NCI-H1436 treated with DMSO at 0.1 percent for 48 hours (cell line): ENCODE measurements at places on chromosomes 1 and 21.

- no peak for DNase-seq
Measured at GRCh38 chr1:66613187-66613586, 79.2 kb downstream of the SGIP1 start.

GRCh38 chr21:43743947-43744346 is 25.0 kb downstream of the PDXK start:
- no peak for DNase-seq

DNA sequence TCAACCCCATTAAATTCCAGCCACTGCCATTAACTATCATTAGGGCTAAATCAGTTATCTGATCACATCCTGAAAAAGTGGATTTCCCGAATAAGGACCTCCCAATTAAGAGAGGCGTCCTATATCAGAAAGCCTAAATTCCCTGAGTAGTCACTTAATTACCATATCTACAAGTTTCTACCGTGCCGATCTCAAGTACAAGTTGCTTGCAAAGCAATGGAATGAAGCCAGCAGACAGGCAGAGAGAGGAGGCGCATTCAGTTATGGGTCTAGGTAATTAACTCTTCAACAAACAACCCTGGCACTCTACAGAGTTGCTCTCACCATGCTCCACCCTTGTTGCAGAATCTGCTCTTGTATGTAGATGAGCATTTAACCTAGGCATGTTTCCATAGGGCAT is 494.6 kb upstream of the RUNX1 start:
- DNase-seq = no peak

DNA sequence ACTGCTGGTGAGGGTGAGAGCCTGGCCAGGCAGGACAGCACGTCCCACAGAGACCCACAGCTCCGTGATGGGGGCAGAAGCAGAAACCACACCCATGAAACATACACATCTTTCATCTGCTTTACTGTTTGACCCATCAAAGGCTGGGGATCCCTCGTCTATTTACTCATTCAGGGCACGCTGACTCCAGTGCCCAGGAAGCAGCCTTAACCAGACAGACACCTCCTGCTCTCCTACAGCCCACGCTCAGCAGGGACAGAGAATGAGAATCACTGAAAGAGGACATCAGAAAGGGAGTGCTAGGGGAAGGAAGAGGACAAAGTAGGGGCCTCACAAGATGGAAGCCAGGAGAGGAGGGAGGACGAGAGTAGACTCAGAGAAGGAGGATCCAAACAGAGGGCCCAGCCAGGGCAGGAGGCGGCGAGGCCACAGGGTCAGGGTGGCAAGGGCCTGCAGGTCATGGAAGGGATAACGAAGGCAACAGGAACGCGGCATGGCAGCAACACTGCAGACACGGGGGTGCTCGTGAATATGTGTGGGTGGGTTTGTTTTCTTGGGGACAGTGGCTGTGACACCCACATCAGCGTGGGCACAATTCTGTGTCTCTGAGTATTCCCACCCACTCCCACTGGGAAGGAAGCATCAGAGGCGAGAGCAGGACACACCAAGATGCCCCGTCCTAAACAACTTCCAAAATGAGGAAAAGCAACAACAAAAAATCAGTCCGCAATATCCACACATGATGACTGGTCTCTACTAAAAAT is 15.4 kb upstream of the NADK start:
- no peak for DNase-seq

DNA sequence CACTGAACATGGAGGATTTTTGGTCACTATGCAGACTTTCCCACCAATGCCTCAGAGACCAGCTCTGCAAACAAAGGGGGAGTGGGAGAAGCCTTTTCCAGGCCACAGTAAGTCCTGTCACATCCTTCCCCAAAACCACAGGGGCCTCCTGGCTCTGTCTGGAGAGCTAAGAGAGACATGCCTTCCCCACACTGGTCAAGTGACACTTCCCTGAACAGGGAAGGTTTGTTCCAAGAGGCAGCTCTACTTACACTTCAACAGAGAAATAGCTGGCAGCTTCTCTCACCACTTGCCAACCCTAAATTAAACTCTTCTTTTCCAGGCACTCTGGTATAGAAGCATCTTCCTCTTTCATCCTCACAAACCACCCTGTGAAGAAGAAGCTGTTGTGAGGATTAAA is 39.7 kb downstream of the EDN2 start:
- no peak for DNase-seq

DNA sequence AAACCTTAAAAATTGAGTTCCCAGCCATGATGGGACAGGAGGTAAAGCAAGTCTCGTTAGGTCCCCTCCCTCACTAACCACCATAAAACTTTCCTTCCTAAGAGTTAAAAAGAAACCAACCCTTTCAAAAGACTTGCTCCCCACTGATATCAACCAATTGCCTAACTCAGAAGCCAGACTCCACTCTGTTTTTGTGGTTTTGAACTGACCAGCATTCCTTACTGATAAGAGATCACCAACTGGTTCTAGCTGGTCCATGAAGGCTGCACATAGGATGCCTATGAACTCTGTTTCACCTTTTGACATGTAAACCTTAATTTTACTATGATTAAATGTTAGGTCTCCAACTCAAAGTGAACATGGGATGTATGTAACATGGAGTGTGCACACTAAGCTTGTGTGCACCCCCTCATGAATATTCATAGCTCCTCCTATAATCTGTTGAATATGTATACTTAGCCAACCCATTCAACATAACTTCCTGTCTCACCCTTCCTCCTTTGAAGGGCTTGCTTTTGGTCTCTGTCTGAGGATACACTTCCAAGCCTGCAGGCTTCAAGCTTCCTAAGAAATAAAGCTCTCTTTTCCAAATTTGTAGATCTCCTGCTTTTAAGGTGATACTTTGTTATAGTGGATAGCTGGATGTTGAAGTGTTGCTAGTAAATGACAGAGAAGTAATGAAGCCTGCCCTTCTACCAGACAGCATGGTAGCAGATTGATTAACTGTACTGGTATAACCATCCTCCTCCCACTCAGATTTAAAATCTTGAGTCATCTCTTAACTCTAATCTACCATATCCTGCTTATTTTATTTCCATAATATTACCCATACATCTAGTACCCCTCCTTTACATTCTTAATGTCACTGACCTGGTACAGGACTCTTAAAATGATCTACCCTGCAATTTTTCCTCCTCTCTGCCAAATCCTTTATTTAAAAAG is 95.6 kb downstream of the ZNF644 start:
- DNase-seq = no peak

DNA sequence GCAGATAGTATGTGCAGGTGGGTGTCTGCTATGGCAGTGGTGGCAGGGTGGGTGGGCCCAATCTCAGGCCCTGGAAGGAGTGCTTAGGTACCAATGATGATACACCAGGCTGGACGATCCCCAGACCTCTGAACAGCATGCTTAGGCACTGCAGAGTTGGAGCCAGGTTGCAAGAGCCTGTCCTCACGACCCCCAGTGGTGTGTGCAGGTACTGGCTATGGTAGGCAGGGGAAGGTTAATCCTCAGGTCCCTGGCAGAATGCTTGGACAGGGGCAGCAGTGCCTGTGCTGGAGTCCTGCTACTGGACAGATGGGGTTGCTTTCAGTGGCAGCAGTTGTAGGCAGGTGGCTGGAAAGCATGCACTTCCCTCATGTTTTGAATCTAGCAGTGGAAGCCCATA is 100.5 kb upstream of the NEK7 start:
- no peak for DNase-seq

DNA sequence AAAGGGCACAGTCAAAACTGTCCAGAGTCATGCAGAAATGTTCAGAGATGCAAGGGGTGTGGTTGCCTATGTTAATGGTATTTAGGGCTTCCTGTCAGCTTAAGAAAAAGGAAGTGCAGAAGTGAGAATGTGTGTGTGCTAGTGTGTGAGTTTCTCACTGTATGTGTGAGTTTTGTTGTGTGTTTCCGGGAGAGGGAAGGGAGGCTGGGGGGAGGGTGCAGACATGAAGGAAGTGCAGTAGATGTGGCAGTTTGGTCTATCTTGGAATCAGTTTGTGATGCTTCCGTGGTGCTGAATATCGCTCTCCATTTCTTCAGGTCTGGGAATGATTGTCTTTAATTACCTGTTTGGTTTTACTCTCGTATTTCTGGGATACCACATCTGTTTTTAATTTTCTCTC is 16.5 kb upstream of the ATP6V1G3 start:
- no peak for DNase-seq

DNA sequence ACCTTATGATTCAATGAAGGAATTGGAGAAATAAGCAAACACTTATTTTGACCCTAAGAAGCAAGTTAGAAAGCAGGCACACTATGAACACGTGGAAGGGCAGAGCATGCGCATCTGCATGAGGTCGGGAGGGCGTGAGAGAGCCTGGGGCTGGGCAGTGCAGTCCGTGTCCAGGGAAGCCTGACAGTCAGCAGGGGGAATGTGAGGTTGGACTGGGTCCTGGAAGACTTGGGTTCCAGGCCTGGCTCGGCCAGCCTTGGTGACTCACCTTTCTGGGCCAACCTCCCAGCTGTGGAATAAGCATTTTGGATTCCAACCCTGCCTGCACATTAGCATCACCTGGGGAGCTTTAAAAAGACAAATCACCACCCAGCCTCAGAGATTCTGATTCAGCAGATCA is 26.6 kb upstream of the LMX1A start:
- no peak for DNase-seq

DNA sequence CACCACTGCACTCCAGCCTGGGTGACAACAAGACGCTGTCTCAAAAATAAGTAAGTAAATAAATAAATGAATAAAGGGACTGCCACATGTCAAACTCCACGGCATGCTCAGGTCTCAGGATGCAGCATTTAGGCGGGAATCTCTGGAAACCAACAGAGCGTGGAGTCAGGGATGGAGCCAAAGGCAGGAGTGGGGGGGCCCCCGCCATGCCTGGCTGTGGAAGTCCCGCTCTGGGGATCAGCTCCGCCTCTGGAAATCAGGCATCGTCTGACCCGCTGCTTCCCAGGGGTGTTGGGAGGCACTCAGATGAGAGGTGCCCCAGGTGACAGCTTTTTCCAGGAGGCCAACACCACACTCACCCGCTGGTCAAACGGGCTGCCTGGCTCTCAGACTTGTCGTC is 20.2 kb downstream of the KIF17 start:
- DNase-seq = no peak

DNA sequence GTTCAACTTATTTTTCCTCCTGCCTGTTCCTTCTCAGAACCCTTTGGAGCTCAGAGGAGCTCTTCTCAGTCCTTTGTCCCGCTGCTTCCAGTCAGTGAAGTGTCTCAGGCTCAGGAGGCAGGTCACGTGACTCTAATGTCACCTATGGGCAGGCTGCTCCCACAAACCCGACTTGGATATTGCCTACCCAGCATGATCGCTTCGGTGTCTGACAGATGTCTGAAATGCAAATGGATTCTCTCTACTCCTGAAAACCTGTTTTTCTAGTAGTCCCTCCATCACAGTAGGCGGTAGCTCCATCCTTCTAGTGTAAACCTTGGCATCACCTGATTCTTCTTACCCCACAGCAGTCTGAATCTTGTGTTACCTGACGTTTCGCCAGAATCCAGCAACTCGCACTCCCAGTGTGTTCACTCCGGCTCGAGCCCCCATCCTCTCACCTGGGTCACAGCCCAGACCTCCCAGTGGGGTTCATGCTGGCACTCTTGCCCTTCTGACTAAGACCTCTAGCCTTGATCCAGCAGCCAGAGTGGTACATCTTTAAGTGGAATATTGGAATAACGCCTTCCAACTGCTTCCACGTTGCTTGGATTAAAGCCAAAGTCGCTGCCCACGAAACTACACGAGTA is 5.4 kb downstream of the PADI6 start:
- DNase-seq = no peak

DNA sequence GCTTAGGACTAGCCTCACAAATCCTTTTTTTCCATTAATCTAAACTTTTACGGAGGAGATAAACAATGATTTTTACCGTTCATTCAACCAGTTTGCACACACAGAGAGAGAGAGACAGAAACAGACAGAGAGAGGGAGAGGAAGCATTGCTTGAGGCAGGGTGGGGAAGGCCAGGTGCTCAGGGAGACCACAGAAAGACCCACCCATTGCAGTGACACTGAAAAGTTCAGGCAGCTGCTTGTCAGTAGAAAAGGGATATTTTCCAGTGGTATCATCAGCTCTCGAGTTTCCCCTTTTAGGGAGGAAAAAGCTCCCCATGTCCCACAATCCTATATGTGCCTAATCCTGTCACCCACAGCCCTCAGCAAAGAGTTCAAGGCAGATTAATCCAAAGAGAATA is 27.2 kb downstream of the TCP10L start:
- no peak for DNase-seq

DNA sequence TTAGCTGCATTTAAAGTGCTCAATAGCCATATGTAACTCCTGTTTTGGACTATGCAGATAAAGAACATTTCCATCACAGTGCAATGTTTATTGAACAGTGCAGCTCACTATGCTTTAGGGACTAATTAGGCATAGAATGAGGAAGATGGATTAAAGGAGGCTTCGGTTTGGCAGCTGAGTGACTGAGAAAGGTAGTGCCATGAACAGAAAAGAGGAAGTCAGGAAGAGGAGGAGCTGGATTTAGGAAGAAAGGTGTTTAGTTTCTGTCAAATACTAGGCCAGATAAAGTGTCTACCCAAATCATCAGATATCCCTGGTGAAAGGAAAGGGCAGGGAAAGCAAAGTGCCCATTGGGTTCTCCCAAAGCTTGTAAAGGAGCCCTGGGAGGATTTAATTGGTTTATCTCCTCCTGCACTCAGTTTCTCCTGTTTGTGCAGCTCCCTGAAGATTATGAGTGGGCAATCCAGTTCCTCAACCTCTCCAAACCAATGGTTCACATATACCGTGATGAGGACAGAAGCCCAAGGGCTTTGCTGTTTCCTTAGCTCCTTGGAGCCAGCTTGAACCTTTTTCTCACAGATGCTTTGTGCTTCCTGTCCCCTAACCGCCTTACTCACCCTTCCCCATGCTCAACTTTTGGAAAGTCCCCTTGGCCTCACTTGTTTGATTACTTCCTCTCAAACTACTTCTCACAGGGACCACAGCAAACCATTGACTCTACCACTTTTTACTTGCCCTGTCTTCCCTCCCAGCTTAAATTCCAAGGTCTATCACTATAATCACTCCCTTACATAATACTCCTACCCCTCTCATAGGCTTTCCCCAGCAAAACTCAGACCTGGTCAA is 3.5 kb upstream of the RAP1A start:
- no peak for DNase-seq

GRCh38 chr1:244444854-244445253 is 6.9 kb downstream of the ADSS2 start:
- peak; percentile 30 for DNase-seq

DNA sequence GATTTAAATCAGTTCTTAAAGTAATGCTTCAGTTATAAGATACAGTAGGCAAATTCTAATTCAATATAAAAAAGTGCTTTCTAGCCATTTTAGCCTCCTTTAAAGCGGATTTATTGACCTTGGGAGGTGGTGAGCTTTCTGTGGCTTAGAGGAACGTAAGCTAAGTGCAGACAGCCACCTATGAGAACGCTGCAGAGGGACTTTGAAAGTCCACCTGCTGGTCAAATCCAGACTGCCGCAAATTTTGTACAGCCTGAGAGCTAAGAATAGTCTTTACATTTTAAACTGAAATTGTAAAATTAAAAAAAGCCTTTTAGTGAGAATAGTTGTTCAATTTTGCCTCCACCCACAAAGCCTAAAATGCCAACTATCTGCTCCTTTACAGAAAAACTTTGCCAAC is 67.0 kb upstream of the SSX2IP start:
- DNase-seq = no peak
